ENCODE measurements at places on chromosomes 7 and 10.

DNA sequence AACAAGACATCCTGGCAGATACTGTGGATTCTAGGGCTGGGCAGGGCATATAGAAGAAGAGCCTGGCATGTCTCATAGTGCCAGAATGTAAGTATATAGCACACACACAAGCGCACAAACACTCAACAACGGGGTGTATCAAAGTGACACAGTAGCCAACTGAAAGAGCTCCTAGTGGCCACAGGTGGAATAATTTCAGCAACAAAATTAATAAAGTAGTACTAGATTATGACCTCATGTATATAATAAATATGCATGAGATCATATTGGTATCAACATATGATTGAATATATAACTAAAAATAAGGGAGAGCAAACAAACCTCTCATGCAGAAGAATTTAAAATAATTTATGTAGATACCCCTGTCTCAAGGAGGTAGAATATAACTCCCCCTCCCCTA, 72.4 kb upstream of the CXCL12 start:
- no peak for DNase-seq

DNA sequence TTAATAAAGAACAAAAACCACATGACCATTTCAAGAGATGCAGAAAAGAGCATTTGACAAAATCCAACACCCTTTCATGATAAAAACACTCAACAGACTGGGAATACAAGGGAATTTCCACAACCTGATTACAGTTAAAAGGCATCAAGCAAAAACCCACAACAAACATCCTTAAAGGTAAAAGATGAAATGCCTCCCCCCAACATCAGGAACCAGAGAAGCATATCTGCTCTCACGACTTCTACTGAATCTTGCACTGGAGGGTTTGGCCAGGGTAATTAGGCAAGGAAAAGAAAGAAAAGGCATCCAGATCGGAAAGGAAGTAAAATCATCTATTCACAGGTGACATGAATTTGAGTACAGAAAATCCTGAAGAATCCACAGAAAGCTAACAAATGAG, 59.5 kb upstream of the SFMBT2 start:
- no peak for DNase-seq

- no peak for DNase-seq
These were observed 27.8 kb downstream of the ZNF33A start for GRCh38 chr10:38038107-38038931.

- no peak for DNase-seq
These were observed 49.6 kb downstream of the CPED1 start for GRCh38 chr7:121037957-121038716.

DNA sequence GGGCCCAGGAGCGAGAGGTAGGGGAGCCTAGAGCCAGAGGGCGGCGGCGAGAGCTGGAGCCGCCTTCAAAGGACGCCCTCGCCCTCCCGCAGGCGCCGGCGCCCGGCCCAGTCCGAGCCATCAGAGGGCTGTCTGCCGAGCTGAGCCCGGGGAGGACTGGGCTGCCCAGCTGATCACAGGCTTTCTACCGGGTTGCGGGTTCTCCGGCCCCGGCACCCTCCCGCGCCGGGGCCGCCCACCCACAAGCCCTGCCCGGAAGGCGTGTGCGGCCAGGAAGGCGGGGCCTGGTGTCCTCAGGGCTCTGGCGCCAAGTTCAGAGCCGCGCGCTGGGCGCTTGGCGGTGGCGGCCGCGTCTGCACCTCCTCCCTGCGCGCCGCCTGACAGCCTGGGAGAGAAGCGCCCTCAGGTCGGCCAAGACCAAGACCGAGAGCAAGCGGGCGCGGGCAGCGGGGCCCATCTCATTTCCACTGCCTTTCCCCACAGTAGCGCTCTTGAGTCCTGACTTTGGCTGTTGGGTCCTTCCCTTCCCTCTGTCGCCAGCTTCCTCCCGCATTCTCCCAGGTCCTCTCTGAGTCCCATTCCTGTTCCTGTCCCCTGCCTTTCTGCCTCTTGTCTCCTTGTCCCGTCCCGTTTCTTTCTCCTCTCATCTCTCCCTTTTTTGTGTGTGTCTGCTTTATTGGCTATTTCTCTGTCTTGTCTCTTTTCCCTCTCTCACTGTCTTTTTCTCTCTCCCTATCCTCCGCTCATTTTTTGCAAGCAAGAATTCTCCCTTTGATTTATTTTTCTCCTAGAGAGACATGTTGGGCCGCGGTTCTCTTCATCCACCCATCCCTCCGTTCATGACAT, 60.6 kb upstream of the MSMB start:
- DNase-seq = no peak

DNA sequence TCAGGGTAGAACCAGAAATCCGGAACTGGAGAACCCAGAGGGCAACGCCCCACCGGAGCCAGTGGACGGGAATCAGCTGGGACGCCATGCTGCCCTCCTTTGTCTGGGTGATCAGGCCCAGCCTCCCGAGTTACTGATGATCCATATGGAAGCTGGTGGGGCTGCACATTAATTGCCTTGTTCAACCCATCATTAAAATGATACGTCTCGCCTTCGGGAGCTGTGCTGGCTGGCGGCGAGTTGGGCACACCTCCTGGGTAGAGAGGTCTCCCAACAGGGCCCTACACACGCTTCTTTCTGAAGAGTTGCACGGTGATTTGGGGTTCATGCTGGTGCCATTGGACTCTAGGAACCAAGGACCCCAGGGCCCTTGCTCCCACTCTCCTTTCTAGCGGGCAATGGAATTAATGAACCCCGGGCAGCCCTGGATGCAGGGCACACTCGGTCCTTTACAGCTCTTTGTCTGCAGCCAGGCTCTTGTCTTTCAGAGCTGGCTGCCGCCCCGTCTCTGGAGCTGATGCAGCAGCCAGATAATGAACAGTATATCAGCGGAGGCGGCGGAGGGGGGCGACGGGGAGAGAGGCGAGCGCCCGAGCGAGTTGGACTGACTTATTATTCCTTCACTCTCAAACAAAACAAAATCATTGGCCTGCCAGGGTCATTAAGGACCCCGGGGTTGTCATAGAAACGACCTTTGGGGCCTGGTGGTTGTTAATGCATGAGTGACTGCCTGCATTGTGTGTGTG, 412.2 kb upstream of the ZMIZ1 start:
- DNase-seq = no peak

DNA sequence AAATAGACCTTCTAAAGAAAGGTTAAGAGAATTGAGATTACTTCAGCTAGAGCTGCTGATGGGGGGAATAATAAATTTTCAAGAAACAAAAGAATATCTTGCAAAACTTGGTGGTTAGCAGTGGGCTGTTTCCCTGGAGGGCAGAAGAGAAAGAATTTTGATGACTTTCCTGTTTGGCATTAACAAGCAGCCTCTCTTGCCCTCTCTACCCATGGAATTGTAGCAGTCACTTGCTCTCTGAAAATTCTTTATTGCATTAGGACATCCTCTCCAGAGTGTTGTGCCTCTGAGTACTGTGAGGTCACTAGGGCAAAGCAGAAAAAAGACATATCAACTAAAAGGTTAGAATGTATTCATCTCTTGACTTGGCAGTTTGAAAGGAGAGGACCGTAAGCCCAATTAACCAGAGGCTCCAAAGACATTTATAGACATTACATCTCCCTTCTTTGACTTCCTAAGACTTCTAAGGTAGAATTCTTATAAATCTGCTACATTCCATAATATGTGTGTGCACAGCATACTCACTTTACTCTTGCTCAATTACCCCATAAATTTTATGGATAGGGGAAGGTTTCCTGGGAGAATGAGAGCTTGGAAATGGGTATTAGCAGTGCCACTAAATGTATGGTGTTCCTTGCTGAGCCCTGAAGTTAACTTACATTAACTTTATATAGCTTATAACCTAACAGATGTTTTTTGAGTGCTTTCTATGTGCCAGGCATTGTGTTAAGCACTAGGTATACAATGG, 215.3 kb downstream of the KIF20B start:
- DNase-seq = no peak

GRCh38 chr10:1242975-1243374, 186.8 kb downstream of the WDR37 start:
- DNase-seq = no peak

DNA sequence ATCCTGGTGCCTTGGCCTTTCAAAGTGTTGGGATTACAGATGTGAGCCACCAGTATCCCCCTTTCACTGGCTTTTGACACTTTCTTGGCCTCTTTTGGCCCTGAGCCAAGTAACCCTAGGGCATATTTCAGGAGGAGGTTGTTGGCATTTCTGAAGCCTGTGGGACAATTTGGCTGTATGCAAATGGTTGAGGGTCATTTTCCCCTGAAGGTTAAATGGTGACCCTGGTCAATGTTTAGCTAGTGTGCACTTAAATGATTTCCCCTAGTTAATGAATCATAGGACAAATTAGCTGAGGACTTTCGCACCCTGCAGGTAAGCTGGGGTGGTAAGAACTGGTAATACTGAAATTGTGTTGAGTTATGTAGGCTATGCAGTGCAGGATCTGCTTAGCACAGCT, 660.5 kb downstream of the LRMDA start:
- DNase-seq = no peak

- DNase-seq = no peak
These were observed 189.6 kb downstream of the CTTNBP2 start for GRCh38 chr7:117683430-117684175.

DNA sequence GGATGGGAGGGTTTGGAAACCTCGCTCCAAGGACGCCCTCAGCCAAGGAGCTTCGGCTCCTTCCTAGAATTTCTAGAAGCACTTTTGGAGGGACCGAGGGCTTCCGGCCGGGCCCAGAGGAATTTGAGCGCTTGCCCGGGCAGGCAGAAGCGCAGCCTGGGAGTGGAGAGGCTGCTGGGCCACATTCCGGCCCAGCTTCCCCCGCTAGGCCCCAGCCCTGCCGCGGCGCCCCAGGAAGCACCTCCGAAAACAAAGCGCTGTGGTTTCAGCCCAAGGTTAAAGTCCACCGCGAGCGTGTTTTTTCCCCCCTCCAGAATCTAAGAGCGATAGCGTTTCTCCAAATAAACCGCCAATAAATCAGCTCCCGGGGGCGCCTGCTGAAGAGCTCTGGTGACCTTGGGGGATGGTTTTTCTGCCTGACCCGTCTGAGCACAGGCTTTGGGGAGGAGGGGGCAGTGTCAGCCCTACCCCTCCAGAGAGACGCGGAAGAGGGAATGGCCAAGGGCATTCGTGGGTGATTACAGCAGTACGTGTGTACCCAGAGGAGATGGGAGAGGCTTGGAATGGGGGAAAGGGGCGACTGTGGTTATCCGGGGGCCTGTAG, 5.7 kb upstream of the TNRC18 start:
- no peak for DNase-seq

DNA sequence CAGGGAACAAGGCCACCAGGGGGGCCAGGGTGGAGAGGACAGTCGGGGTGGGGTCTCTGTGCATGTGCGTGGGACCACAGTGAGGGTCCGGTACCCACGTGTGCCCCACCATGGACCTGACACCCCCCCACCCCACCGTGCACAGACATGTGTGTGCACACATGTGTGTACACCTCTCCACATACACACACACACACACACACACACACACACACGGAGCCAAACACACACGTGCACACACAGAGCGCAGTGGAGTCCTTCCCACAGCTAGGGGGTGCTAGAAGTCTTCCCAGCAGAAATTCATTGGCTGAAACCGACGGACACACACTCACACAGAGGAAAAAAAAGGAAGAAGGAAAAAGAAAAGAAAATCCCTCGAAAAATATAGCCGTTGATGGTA, 42.8 kb upstream of the GNA12 start:
- no peak for DNase-seq

DNA sequence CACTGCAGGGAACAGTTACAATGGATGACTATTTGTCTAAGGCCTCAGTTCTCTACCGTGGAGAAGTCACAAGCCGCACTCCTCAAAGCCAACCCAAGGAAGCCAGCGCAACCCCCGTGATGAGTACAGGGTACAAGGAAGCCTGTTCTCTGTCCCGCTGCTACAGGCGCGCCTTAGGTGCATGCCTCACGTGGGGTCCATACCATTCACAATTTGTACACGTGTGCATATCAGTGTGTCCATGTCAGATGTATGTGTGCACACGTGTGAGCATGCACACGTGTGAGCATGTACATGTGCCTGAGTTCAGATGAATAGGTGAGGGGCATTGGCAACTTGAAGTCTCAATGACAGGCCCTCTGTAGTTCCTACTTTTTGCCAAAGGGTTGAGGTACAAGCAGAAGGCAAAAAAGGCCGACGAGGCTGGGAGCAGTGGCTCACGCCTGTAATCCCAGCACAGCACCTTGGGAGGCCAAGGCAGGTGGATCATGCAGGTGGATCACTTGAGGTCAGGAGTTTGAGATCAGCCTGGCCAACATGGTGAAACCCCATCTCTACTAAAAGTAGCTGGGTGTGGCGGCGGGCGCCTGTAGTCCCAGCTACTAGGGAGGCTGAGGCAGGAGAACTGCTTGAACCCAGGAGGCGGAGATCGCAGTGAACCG, 62.8 kb downstream of the CTBP2 start:
- no peak for DNase-seq

DNA sequence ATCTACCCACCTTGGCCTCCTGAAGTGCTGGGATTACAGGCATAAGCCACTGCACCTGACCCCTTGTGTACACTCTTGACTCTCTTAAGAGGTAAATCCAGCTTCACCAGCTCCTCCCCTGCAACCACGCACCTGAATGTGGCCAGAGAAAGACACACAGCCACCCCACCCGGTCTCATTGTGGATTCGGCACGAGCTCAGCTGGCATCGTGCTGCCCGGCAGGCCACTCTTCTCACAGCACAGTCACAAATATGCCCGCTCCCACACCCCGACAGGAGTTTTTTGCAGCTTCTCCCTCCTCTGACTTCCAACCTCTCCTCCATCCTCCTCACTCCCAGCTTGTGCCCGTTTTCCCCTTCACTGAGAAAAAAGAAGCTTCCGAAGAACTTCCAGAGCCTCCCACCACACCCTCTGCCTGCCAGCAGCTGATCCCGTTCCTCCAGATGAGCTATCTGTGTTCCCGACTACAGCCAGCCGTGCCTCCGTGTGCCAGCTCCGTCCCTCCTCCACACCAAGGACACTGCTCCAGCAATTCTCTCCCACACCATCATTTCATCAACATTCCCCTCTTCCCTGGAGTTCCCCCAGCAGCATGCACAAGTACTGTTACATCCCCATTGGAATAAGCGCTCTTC, 8.0 kb upstream of the SMARCD3 start:
- no peak for DNase-seq

DNA sequence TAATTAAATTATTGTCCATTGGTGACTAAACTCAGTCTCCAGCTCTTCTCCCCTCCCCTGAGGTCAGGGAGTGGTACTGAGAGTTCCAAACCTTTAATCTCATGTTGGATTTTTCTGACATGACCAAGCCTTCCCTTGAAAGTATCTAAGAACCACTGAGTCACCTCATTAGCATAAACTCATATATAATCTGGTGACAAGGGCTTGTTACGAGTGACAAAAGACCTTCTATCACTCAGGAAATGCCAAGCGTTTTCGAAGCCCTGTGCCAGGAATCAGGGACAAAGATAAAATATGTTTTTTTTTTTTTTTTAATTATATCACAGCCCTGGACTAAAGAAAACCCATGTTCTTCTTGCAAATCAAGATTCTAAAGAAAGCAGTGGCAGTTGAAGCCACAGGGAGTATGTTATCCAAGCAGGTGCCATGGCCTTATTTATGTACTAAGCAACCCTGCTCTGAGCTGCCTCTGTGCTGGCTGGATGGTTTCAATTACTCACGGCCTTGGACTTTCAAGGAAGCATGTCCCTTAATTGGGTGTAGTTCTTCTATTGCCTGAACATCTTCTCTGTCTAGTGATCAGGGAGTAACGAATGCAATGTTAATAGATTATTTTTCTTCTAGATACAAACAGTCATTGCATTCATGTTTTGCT, 169.0 kb upstream of the PRKCQ start:
- no peak for DNase-seq

- no peak for DNase-seq
These were observed 102.6 kb upstream of the AFAP1L2 start for GRCh38 chr10:114506871-114507385.

GRCh38 chr10:99766302-99766681, 16.1 kb upstream of the ABCC2 start:
- DNase-seq = no peak
